ENCODE measurements at places on chromosomes 7 and 10.
A peak's percentile ranks its signal among the peaks of the same experiment; 100 is the strongest.

GRCh38 chr7:74718336-74718735, 55.5 kb upstream of the NCF1 start:
- DNase-seq, result no peak

- DNase-seq, result no peak
These were observed 81.5 kb upstream of the SMIM30 start for GRCh38 chr7:113199841-113200240.

- DNase-seq, result no peak
These were observed 69.4 kb downstream of the LRRC17 start for GRCh38 chr7:102982235-102982634.

- no peak for DNase-seq
These were observed 1.5 kb downstream of the FAM13C start for GRCh38 chr10:59360605-59361405.

DNA sequence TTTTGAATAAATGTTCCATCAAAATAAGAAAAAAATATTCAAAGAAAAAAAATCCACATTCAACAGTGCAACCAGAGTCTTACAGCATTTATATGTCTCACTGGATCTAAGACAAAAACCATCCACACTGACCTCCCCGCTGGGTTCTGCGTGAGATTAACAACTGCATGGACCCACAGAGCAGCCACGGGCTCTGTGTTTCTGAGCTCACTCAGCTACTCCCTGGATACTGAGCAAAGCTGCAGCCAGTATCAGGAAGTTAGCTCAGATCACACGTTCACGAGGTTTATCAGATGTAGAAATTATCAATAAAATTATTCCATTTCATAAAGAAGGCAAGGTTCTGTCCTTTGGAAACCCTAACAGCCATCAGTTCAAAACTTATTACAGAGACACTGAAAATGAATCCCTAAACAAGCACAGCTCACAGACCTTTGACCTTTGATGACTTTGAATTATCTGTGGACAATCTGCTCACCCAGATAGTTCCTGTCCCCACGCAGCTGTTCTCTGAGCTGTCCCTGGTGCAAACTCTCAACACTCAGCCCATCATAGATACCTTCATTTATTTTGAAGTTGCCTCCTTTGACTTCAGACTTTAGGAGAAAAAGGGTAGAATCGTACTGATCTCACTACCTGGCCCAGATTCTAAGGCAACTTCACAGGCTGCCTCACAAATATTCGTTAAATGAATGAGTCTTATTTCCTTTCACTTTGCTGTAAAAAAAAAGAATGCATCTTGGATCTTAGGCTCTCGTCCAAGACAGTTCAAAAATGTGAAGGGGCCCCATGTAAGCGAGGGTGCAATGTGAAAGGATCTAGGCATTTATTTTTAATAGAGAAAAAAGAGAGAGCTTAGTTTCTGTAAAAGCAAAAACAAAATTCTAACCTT, 67.7 kb upstream of the SVIL start:
- no peak for DNase-seq

DNA sequence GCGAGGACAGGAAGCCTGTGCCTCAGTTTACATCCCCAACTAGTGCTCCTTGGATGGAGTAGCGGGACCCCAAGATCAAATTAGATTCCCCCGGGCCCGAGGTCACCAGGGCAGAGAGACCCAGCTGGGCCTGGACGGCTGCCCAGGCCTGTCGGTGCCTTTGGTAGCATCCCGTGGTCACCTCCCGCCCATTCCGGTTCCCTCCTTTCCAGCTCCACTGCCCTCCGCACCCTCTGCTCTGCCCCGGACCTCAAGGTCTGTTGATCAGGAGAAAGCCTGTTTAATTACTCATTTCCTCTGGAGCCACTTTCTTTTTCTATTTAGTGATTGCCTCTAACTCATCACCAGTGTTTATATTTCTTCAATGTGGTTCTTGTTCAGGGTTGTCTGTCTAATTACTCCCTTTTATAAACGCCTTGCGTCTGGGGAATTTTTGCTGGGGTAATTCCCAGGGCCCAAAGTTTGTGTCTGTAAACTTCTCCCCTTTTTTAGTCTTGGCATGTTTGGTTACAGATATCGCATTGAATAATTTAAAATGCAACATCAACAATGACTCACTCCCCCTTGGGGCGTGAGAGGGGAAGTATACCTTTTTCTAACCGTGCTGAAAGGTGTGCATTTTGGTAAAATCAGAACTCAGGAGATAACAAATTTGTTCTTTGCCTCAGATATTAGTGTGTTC, 1.9 kb downstream of the FOXK1 start:
- no peak for DNase-seq

DNA sequence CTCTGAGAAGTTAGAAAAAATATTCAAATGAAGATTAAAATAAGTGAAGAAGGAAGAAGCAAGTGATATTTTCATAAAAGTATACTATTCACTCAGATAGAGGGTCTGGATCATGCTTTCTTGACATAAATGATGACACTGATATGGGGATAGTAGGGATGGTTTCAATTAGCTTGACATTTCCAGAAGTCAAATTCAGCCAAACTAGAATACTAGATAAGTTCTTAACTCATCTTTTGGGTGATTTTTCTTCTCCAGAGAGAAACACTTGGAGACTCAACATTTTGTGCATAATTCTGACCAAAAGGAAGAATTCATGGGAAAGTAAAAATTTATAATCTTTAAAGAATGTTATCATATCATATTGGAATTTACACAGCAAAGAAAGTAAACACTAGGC, 152.0 kb upstream of the LRGUK start:
- no peak for DNase-seq

DNA sequence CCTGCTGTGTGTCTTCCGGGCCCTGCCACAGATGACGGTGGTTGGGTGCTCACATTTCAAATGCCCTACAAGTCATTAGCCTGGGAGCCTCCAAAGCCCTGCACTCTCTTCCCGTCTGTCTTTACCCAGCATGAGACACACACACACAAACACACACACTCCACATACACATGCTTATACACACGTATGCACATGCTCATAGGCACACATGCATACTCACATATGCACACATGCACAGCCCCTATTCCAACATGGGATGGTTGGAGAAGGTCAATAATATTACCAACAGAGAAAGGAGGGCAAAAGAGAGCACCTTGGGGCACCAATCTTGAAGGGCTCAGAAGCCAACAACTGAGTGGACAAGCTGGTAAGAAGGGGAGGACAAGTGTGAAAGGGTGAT, 19.0 kb downstream of the SUN3 start:
- DNase-seq, result no peak

- no peak for DNase-seq
These were observed 10.9 kb downstream of the PPA1 start for GRCh38 chr10:70222340-70222794.

DNA sequence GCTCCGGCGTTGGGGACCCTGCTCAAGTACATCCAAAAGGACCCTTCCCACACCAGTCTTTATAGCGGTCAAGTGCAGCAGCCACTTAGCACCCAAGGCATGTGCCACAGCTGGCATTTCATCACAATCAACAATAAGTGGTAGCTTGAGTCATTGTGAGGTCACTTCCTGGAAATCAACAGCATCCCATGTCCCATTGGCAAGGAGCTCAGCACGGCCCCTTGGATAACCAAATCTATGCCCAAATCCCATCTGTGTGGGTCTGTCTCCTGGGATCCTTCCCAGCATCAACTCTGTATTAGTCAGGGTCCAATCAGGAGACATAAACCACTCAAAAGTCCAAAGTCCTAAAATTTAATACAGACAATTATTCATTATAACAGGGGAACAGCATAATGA, 27.1 kb downstream of the MDH2 start:
- DNase-seq, result no peak

GRCh38 chr7:30074422-30075030, 46.3 kb downstream of the PLEKHA8 start:
- DNase-seq, result no peak

- DNase-seq, result no peak
These were observed 79.4 kb downstream of the MYL10 start for GRCh38 chr7:101549734-101550133.

DNA sequence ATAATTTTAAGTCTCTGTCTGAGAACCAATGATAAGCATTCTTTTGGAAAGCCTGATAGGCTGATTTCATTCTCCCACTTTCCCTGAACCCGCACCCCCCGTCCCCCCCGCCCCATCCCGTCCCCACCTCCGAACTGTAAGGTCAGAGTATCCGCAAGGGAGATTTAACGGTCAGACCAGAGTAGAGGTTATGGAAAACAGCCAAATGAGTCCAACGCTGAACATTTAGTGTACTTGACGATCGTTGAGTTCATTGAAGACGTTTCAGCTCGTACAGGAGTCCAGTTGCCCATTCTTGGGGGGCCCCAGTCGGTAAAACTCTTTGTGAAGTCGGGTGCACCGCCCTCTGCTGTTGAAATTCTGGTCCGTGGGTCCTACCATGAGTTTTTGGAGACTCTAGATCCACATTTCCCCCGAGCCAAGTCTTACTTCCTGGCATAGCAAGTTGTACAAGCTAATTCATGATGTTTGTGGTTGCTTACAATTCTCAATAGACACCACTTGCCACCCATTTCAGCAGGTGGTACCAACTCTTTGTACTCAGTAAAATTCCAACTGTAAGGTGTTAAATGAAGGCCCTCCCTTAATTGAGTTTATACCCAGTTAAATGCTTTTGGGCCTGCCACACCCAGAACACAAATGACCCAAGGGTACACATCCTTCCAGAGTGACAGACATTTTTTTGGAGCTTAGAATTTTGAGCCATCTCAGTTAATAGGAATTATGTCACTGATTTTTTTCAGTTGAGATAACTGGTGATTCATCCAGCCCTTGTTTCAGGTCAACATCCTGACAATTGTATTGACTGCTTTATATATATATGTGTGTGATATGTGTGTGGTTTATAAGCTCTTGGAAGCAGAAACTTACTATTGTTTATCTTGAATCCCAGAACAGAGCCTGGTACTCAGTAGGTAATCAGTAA, 1.2 kb downstream of the MARCHF5 start:
- peak; percentile 5 for DNase-seq

GRCh38 chr7:80950550-80950967, 31.7 kb upstream of the SEMA3C start:
- no peak for DNase-seq

- no peak for DNase-seq
These were observed 2.7 kb upstream of the CPA5 start for GRCh38 chr7:130341882-130342281.

- DNase-seq, result no peak
These were observed 132.0 kb downstream of the RPS24 start for GRCh38 chr10:78165617-78166016.

DNA sequence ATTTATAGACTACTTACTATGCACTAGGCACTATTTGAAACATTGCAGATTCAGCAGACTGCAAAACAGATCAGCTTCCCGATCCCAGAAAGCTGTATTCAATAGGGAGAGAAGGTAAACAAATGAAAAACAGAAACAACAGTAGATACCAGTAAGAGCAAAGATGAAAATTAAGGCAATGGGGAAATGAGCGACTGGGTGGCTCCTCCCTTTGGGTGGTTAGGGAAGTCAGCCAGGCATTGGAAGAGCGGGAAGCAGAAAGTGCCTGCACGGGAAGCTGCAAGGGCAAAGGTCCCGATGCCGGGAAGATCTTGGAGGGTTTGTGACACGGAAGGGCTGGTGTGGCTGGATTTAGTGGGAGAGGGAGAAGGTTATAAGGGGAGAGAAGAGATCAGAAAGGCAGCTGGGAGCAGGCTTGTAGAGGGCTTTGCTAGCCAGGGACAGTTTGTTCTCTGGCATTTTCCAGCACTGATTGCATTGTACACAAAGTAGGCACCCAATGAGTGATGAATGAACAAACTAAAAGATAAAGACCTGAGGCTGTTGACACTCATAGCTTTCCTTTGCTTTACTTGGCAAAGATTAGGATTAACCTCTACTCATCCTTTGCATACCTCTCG, 67.8 kb downstream of the NAMPT start:
- peak; percentile 9 for DNase-seq

GRCh38 chr7:115799430-115799829, 231.1 kb downstream of the TFEC start:
- DNase-seq, result no peak

DNA sequence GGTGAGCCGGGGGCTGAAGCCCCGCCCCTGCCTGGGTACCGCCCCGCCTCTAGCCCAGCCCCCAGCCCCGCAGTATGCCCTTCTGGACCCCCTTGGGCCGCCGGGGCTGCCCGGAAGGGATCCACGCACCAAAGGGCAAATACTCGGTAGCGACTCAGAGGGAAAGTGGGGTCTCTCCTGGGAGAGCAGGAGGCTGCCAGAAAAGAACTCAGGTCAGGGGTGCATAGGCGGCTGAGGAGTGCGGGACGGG, 796 bp downstream of the FBXL15 start:
- no peak for DNase-seq

DNA sequence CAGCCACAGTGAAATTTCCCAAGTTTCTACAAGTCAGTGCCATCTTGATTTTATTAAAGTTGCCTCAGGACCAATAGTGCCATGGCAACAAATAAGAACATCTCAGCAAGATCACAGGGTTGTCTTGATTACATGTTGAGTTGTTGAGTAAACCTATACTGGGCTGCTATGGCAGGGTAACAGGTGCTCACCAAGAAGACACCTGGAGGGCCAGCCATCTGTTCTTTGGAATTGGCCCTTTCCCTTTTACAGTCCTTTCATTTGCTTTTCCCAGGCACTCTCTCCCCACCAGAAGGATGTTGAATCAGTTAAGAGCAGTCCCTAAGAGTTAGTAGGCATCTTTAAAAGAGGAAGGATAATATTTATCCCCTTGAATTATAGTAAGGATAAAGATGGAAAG, 582.0 kb downstream of the TNS3 start:
- no peak for DNase-seq

DNA sequence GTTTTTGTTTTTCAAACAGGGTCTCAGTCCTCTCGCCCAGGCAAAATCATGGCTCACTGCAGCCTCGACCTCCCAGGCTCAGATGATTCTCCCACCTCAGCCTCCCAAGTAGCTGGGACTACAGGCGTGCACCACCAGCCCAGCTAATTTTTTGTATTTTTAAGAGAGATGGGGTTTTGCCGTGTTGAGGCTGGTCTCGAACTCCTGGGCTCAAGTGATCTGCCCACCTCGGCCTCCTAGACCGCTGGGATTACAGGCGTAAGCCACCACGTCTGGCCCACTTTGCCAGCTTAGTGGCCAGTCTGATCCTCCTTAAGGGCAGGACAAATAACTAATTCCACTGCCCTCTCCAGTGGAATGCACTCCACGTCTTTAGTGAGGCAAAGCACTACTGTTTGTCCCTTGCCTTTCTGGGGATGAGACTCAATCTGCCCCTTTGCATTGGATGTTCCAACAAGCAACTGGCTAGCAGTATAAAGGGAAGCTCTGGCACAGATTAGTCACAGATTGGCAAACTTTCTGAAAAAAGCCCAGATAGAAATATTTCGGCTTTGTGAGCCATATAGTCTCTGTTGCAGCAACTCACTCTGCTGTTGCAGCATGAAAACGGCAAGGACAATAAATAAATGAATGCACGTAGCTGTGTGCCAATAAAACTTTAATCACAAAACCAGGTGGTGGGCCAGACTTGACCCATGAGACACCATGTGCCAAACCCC, 143.8 kb upstream of the RHEB start:
- DNase-seq, result no peak

- no peak for DNase-seq
These were observed 92.7 kb downstream of the FAM53B start for GRCh38 chr10:124651402-124651891.

- no peak for DNase-seq
These were observed 8.0 kb downstream of the PDGFA start for GRCh38 chr7:511476-512145.
